Right lung (tissue), 10 donors: ENCODE measurements at places on chromosomes 6 and 20.

- no peak for DNase-seq
These were observed 16.5 kb upstream of the WFDC2 start for GRCh38 chr20:45452772-45453691.

GRCh38 chr6:24858177-24858653 is 59.5 kb upstream of the ARMH2 start:
- DNase-seq = no peak

- no peak for DNase-seq
These were observed 101.1 kb downstream of the DLGAP4 start for GRCh38 chr20:36407199-36407733.

GRCh38 chr6:169452117-169452868 is 198.6 kb upstream of the THBS2 start:
- peak; percentile 72 for DNase-seq

- no peak for DNase-seq
These were observed 47.8 kb downstream of the PSMB1 start for GRCh38 chr6:170505306-170505705.

- no peak for DNase-seq
These were observed 22.5 kb downstream of the COL9A1 start for GRCh38 chr6:70280400-70280853.

GRCh38 chr6:143859891-143860660 is 4.2 kb upstream of the ZC2HC1B start:
- DNase-seq = no peak

- no peak for DNase-seq
These were observed 139.2 kb downstream of the AHI1 start for GRCh38 chr6:135358251-135358821.

DNA sequence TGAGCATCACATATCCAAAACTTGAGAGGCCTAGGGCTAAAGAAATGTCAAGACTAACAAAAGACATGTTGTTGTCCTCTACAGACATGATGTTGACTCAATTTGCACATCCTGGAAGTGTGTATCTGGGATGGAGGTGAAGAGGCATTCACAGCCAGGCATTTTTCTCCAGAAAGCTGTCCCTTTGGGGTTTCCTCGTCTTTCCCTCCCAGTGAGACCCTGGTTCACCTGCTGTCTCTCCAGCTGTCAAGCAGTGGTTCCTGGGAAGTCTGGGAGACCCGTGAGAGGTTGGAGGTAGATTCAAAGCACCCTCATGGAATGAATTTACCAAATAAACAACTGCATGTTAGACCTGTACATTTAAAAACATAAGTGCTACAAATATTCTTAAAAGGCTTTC is 32.1 kb downstream of the BACH2 start:
- no peak for DNase-seq

DNA sequence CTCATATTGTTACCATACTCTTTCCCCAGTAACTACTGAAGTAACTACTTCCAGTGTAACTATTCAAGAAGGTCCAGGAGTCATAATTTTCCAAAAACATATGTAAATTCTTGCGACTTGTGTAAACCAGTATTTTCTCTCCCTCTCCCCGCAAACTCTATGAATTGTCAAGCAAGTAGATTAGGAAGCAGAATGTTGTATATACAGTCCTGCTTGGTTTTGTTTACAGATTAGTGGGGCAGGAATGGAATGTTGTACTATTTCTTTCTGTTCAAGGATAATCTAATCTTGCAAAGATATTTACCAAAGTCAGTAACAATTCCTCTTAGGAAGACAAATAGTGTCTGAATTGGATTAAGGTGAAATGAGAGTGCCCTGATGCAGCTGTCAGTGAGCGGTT is 234.9 kb upstream of the PLN start:
- DNase-seq = no peak
